T-helper 9 cell (primary cell): ENCODE measurements at places on chromosomes 2 and 18.

- peak; percentile 33 for DNase-seq
These were observed 23.5 kb upstream of the C18orf32 start for GRCh38 chr18:49510393-49511115.

GRCh38 chr2:119744335-119744939, 15.3 kb upstream of the PTPN4 start:
- DNase-seq, result no peak

DNA sequence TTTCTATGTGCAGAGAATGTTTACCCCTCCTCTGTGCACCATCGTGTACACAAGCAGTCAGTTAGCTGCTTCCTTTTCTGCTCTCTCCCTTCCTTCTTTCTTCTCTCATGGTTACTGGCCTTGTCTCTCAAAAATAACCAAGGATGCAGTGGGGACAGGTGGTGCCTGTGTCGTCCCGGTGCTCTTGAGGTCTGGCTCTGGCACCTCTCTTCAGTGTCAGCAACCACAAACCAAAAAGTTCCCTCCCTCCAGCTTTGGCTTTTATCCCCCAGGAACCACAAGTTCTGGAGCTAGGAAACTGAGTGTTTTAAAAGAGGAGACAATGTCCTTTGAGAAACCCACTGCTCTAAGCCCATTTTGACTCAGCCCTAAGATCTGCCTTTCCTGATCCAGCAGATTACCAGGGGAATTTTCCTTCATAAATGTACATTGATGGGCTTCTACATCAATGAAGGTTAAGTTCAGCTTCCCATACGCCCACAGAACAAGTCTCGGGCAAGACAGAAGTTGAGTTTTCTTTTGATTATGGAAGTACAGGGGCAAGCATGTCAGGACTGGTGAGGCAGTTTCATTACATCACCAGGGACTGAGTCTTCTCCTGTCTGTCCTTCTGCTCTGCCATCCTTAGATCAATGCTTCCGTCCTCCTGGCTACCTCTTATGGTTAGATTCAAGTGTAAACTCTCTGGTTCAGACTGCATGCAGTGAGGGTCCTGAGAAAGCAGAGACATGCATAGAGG, 232.2 kb downstream of the SETBP1 start:
- DNase-seq, result no peak

GRCh38 chr2:217928324-217929181, 74.2 kb downstream of the TNS1 start:
- no peak for DNase-seq

GRCh38 chr2:80154231-80154915, 150.2 kb downstream of the LRRTM1 start:
- DNase-seq, result no peak

DNA sequence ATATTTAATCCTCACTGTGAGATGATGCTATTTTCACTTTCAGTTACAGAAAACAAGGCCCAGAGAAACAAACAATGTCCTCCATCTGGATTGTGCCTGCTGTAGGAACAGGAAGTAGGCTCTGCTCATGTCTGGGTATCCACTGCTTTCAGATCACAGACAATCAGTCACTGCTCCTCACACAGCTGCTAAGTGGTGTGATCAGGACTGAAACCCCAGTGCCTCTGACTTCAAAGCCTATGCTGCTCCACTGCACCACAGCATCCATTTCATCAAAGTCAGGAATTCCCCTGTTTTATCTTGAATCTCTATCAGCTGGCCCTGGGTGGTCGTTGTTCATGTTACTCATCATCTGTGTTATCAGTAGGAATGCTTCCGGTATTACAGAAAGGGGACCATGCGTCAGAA, 303.8 kb upstream of the TRIB2 start:
- no peak for DNase-seq

DNA sequence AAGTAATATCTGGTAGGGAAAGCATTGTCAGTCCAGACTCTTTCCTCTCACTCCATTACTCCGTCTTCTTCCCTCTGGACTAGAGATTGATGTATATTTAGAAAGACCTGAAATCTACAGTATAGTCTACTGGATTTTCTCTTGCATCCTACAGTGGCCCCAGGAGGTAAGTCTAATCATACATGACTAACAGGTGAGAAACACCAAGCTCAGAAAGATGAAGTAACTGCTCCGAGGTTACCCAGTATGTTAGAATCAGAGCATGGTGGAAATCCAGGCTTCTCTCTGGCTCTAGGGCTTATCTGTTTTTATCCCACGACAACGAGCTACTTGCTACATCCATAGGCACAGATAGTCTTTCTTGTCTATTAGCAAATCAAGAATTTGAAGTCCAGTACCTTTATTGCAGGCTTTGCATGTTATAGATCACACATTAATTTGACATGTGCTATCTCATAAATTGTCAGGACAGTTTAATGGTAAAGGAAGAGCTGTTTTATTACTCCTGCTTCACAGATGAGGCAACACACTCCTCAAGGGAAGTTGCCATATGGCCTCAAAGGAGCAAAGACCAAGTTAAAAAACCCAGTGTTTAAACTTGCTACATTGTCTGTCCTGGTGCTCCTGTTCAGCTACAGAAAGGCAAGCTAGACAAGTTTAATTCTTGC, 484.3 kb downstream of the THSD7B start:
- DNase-seq, result no peak

DNA sequence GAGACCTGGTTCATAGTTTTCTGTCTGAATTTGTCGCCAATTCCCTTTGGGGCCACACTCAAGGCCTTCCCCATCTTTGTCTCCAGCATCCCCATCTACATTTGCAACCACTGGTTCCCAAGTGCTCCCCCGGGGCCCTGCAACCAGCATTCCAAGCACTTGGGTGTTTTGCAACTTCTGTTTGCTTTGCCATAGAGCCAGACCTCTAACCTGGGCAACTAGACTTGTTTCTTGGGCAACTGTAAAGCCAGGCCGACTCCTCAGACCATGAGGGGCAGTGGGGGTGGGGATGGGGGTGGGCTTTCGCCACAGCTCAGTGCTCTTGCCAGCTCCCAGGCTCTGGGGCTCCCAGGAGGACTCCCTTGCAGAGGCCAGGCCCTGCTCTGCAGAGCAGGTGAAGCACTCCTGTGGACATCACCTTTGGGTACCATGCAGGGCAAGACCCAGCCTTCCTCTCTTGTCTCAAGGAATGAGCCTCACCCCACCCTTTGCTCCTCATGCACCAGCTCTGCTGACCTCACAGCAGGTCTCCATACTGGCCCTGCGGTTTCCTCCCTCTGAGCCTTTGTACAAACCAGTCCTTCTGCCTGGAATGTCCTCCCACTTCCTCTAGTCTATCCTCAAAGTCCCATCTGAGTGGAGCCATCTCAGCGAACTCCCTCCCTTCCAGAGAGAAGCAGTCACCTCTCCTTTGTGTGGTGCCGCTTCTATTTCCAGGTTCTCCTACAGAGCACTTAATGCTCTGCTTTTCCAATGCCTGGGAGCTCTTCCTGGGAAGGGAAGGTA, 126.7 kb upstream of the MYCN start:
- no peak for DNase-seq

GRCh38 chr2:234422981-234423431, 73.9 kb downstream of the ARL4C start:
- peak; percentile 56 for DNase-seq
